MV-4-11 (cell line): ENCODE measurements at places on chromosomes 4 and X.

GRCh38 chrX:124325732-124326131 lies 6.7 kb upstream of the TEX13D start:
- DNase-seq, result no peak

DNA sequence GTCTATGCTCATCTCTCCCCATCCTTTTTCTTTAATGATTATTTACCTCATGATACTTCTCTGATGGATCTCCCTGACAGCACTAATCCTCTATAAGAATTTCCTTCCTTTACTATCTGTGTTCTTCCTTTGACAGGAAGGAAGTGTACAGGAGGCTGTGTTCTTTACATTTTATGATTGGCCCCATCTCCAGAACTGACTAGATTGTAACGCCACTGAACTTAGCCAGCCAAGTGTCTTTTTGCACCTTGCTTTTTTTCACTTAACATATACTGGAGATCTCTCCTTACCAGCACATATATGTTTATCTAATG lies 3.9 kb upstream of the WWC2 start:
- no peak for DNase-seq

DNA sequence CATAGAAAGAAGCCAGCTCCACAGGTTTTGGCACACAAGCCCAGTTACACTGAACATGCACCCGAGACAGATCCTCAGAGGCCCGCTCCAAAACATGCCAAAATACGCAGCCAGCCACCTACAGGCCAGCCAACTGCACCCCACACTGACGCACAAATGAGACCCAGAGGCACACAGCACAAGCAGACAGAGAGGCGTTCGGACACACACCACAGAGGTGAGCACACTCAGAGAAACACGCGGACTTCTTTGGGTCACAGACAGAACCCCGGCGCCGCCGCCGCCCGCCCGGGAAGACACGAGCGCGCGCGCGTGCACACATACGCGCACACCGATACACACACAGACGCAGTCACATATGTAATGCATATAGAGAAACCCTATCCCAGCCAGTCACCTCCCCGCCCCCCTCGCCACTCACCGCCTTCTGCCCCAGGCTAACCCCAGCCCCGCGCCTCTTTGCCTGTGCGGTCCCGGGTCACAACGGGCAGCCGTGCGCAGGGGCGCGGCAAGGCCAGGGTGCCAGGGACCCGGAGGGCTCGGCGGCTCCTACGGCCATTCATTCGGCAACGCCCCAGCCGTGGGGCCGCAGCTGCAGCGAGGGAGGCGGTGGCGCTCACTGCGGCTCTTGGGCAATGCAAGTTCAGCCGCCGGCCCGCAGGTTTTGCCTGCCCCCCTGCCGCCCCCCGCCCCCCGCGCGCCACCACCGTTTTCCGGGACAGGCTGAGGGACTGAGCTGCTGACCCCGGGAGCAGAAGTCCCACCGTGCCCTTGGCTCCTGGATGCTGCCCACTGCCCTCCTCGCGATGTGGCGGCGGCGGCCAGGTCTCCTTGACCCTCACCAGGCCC lies 553 bp downstream of the SEPTIN6 start:
- DNase-seq, result peak; percentile 36

GRCh38 chrX:131405497-131405896 lies 116.4 kb upstream of the IGSF1 start:
- no peak for DNase-seq

DNA sequence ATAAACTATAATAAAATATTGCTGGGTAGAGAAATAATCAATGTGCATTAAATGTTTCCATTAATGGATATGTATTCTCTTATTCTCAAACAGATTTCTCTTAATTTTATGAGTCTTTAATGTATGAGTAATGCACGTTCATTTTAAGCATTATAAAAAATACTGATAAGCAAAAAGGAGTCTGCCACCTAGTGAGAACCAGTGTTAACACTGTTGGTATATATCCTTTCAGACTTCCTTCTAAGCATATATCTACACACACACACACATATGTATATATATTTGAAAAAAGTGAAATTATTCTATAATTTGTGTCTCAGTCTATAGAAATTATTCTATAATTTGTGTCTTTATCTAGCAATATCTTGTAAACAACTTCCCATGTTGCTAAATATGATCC lies 49.9 kb upstream of the MTMR1 start:
- no peak for DNase-seq

GRCh38 chrX:49075347-49075746 lies 1.5 kb upstream of the PRAF2 start:
- DNase-seq, result no peak

DNA sequence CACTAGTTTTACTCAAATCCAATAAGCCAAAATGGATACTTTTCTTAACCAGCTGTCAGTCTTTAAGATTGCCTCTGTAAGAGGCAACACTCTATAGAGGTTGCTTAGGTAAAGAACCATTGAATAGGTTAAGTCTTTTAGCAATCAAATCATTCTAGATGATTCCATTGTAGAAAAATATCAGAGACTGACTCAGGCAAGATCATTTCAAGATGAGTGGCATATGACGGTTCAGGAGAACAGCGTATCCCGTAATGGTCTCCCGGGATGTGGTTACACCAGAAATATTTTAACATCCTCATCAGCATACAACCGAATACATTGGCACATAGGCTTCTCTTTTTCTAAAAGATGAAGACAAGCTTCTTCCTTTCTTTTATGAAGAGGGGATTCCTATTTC lies 641.7 kb upstream of the AGA start:
- DNase-seq, result no peak

- DNase-seq, result no peak
These were observed 626.0 kb downstream of the KCTD8 start for GRCh38 chr4:43822621-43823020.

DNA sequence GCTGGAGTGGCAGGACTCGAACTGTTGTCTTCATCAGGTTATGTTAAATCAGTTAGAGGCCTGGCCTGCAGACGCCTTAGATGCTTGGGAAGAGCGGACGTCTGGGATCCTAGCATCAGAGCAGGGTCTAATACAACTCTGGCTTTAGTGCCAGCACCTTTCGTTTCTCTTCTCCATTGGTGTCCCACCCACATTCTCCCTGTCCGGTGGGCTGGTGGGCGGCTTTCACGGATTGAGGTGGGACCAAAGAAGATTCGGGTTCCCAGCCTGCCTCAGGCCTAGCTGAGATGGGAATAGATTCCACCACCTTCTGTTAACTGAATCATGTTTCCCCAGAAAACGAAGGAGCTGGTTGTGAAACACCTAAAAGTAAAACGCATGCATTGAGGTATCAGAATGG lies 939 bp downstream of the PDK3 start:
- DNase-seq, result no peak

- DNase-seq, result no peak
These were observed 83.5 kb upstream of the INTU start for GRCh38 chr4:127548990-127549925.

DNA sequence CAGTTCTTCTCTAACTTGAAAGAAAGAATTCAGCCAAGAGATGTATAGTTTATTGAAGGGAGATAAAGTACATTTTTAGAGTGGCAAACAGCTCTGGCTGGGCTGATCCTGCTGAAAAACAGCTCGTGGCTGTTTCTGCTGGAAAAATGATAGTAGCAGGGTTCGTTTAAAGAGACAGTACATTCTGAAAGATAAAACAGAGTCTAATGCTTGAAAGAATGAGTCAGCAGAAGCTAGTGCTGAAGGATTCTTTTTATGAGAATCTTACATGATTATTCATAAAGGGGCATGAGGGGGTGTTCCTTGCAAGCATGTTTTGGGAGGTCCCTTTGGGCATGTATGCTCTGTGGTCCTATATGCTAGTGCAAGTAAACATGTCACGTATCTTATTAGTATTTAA lies 790.0 kb downstream of the PCDH18 start:
- DNase-seq, result no peak

DNA sequence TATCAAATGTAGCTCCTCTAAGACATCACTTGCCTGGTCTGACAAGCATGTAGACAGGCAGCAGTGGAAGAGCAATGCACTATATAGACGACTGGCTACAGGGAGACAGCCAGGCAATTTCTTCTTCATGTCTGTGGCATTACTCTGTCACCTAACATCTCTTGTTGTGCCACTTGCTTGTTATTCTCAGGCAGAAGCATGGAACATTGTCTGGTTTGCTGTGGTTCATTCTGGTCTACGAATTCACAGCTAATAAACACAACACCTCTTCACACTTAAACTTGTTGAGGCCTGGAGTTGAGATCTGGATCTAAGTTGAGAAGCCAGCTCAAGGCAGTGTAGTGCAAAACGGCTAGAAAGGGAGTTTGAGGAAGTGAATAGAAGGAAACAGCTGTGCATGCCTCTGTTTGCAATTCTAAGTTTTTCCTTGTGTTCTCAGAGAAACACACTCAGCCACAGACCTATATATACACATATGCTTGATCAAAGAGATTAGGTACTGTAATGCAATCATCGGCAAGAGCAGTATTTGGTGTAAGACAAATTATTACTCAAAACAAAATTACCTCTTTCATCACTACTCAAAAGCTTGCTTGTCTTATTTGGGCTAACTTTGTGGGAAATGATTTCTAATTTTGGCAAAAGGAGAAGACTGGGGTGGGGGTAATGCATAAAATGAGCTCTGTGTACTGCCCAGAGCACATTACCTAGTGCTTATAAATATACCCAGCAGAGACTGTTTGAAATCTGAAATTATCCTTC lies 243.8 kb downstream of the PPP3CA start:
- peak; percentile 94 for DNase-seq

DNA sequence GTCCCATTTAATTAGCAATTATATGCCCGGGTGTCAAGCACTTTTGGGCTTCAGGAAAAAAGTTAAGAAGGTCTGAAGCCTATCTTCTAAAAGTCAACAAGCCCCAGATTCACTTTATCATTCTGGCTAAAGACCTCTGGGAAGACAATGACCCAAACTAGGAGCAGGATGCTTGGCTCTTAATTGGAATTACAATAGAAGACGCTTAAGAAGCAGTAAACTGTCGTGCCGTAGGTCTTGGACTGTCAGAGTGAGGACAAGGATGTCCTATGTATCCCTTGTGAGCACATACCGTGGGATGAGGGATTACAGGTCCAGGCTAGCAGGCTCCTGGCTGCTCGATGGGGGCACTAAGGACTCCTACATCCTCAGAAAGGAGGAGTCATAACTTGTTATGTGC lies 3.2 kb upstream of the ARHGAP36 start:
- no peak for DNase-seq

- peak; percentile 57 for DNase-seq
These were observed 225.1 kb downstream of the NR3C2 start for GRCh38 chr4:148216866-148217814.

DNA sequence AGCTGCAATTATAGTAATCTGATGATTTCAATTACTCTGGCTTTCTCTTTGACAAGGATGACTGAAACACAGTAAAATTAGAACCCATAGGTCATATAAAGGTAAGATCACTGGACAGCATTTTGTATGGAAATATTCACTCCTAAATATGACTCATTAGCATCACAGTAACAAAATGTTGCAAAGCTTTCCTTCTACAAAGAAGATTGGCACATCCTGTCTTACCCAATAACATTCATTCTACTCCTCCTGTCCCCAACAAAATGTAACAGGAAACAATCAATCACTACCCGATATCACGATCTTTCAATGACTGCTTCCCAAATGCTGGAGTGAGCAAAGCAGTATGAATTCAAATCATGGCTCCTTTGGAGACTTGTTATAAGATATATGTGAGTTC lies 95.3 kb downstream of the FANCB start:
- DNase-seq, result peak; percentile 1

- no peak for DNase-seq
These were observed 606.0 kb upstream of the LCORL start for GRCh38 chr4:18627447-18628005.

DNA sequence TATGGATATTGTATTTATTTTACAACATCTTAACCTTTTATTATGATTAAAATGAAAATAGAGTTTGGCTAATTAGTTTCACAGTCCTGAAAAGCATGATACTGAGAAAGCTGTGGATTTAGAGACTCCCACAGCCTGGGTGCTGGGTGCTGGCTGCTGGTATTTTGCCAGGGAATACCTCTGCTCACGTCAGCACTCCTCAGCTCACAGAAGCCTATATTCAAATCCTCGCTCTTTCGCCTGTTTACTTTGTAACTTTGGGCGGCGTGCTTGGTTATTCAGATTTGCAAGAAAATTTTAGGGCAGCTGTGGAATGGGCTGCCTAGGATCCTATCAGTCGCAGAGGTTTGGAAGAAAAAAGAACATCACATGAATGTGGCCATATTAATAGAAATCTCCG lies 261.8 kb downstream of the DCTD start:
- no peak for DNase-seq

- DNase-seq, result no peak
These were observed 305.6 kb upstream of the DIPK2B start for GRCh38 chrX:45506149-45506730.

GRCh38 chr4:76488455-76488854 lies 53.4 kb downstream of the SHROOM3 start:
- no peak for DNase-seq

- DNase-seq, result no peak
These were observed 58.4 kb upstream of the ATOH1 start for GRCh38 chr4:93770201-93770600.

- no peak for DNase-seq
These were observed 72.7 kb upstream of the IL15 start for GRCh38 chr4:141563723-141564122.

DNA sequence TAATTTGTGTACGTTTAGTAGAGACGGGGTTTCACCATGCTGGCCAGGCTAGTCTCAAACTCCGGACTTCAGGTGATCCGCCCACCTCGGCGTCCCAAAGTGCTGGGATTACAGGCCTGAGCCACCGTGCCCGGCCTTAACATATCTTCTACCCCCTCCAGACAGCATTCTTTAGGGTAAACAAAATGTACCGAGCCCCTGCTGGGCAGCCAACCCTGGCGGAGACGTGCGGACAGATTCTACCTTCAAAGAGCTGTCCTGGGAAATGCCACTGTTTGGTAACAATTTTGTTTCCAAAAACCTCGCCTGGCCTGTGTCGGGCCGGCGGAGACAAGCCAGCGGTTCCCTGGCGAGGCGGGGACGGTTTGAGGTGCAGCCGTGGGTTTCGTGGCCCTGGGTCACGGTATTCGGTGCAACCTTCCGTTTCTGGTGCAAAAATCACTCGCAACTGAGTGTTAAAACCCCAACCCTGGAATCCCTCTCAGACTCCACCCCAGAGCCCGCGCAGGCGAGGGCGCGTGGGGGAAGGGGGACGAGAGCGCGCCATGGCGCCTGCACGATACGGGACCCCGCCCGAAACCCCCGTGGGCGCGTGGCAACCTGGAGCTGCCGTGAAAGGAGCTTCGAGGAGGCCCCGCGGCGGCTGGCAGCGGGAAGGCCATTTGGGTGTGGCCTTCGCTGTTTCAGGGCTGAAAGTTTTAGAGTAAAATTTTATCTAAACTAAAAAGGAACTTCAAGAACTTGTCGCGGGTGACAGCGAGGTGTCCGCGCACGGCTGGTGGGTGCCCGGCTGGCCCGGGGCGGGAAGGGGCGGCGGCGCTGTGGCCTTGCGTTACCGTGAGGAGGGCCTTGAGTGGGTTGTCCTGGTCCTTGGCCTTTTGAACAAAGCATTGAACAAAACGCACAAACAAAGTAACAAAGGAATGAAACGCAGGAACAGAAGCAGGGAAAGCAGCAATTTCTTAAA lies 17.0 kb downstream of the MRFAP1 start:
- no peak for DNase-seq

DNA sequence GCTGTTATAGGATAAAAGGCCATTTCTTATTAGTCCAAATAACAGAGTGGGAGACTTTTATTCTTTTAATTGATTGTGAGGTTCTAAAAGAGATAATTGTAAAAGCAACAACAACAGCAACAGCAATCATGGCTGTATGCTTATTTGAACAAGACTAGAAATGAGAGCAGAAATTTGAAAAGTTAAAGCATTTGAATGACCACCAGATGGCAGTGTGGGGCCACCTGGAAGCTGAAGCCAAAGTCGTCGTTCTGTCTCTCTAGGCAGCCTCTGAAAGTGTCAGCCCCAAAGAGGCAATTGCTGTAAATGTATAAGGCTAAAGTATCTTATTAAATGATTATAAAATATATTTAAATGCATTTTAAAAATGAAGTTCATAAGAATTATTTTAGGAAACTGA lies 42.2 kb downstream of the SH2D1A start:
- peak; percentile 28 for DNase-seq
